Fibroblast of skin of left biceps (primary cell): ENCODE measurements at places on chromosomes 1 and 21.

DNA sequence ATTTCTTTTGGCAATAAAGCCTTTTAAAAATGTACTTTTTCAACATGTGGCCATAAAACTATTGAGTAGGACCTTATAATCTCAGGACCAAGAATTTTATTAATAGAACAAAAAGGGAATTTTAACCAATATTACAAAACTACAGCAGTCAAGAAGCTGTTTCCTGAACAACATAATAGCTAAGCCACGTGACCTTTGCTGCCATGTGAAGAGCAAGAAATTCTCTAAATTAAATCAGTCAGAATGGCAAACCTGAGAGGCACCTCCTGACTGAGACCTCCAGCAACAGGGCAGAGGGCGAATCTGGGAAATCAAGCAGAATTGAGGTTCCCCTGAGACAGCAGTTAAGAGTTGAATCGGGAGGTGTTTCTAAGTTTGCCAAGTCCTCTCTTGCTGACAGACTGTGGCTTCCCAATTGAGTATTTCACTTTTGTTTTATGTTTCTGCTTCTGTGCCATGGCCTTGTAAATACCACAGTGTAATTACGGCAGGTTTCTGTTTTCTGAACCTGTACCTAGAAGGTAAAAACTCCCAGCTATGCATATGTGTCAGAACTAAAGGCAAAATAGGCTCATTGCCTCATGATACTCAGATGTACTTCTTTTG is 358.4 kb downstream of the NTNG1 start:
- DNase-seq: no peak

- no peak for DNase-seq
Observed at GRCh38 chr1:25467193-25467592, 36.5 kb downstream of the MACO1 start.

- DNase-seq: no peak
Observed at GRCh38 chr21:21247424-21247823, 249.2 kb downstream of the NCAM2 start.

- no peak for DNase-seq
Observed at GRCh38 chr1:181219938-181220337, 131.4 kb downstream of the IER5 start.

DNA sequence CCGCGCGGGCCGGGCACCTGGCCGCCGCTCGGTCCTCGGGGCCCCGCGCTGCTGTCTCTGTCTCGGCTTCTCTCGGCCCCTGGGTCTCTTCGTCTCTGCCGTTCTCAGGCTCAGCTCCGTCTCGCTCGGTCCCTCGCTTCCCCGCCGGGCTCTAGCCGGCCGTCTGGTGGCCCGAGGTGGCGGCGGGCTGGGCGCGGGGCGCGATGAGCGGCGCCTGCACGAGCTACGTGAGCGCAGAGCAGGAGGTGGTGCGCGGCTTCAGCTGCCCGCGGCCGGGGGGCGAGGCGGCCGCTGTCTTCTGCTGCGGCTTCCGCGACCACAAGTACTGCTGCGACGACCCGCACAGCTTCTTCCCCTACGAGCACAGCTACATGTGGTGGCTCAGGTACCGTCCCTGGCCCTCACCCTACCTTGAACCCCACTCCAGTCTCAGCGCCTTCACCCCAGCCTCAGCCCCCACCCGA is 355 bp downstream of the SHISAL2A start:
- DNase-seq: no peak

DNA sequence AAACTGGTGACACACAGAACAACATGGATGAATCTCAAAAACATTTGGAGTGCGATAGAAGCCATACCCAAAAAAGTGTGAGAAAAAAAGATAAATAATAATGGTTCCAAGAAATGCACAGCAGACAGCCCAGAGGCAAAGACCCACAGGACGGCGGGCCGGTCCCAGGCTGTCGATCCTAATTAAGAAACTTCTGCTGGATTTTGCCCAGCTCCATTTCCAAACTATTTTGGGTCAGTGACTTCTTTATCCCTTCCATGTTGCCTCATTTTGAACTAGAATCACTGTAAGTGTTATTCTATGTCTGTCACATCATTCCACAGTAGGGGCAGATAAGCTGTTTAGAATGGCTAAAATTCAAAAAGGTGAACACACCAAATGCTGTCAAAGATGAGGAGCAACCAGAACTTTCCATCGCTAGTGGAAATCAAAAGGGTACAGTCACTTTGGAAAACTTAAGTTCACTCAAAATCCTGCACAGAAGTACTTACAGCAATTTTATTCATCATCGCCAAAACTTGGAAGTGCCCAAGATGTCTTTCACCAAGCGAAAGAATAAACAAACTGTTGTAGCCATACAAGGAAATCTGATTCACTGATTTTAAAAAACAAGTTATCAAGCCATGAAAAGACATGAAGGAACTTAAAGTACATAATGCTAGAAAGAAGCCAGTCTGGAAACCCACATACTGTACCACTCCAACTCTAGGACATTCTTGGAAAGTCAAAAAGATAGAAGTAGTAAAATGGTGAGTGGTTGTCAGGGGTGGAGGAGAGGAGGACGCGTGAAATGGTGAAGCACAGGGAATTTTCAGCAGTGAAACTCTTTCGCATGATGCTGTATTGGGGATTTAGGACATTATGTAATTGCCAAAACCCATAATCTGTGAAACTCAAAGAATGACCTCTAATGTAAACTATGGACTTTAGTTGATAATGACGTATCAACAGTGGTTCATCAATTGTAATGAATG is 7.5 kb downstream of the NBPF1 start:
- DNase-seq: no peak

DNA sequence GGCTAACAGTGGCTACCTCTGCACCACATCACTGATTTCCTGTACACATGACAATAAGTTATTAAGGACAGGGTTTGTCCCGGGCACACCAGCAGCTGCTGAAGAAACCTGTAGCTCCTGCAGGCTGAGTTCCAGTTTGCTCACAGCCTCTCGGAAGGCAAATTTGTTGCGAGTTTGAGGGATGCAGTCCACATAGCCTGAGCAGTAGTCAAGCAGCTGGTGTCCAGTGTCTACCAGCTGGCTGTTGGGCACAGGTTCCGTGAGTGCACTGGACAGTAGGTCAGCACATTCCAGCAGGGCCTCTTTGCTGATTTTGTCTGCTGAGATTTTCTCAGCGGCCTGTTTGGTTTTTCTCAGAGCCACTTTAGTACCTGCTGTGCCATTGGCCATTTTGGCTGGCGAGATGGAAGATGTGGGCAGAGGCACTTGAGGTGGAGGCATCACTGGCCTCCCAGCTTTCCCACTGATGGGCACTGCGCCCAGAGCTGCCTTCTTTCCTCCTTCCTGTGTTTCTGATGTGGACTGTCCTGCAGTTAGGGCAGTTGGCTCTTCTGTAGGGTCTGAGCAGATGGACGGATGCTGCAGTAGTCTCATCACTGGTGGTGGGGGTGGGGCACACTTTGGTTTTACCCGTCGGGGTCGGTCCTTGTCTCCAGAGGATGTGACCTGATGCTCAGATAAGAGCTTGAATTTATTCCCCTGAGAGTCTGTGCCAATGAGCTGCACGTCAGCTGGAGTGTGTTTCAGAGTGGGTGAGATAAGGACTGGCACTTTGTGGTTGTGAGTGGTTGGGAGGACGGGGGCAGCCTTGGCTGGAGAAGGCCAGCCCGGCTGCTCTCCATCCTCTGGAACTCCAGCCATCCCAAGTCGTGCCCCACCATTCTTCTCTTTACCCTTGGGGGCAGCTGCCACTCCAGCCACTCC is 26.1 kb downstream of the TOR3A start:
- DNase-seq: no peak

- DNase-seq: no peak
Observed at GRCh38 chr1:232737917-232738316, 67.3 kb upstream of the MAP10 start.

- no peak for DNase-seq
Observed at GRCh38 chr1:92317836-92318493, 19.1 kb downstream of the RPAP2 start.

GRCh38 chr1:153538315-153538821 is 2.4 kb downstream of the S100A5 start:
- DNase-seq: no peak

DNA sequence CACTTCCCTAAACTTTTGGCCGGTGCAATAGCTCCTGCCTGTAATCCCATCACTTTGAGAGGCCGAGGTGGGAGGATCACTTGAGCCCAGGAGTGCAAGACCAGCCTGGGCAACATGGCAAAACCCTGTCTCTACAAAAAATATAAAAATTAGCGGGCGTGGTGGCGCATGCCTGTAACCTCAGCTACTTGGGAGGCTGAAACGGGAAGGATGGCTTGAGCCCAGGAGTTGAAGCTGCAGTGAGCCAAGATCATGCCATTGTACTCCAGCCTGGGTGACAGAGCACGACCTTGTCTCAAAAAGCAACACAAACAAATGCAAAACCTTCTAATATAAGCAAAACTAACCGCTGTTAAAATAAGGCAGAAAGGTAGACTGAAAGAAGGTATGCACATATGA is 25.9 kb downstream of the TMEM51 start:
- no peak for DNase-seq

DNA sequence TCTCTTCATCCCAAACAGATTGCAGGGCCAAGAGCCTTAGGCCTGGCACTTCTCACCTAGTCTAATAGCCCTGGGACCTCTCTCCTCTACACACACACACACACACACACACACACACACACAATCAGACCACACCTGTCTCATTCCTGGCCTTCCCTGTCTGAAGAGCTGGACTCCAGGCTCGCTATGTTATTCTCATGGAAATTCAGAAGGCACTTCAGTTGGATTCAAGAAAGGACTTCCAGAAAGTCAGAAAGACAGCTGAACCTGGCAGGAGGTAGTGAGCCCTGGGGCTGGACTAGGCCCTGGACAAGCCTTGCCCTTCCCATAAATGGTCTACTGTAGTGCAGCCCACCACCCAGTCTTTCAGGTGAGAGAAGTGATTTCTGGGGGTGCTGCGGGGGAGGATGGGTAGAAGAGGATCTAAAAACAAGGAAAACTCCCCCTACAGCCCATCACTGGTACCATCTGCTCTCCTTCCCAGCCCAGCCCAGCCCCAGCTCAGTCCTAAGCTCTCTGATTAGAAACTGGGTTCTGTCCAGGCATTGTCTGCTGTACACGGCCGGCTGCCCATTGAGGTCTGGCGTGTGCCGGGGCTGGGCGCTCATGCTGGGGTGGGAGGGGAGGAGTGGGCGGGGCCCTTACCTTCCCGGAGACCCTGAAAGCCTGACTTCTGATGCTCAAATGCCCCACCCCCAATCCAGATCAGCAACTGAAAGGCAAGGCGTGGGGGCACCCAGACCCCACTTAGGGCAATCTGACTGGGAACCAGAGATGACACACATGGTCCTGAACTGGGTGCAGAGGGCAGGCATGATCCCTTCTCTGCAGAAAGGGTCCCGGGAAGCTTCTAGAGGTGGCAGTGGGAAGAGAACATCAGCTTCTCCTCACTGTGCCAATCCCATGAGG is 2.5 kb downstream of the KIF21B start:
- no peak for DNase-seq

- no peak for DNase-seq
Observed at GRCh38 chr1:152191711-152192110, 32.3 kb downstream of the HRNR start.

GRCh38 chr1:102640312-102640711 is 468.0 kb downstream of the COL11A1 start:
- no peak for DNase-seq

GRCh38 chr21:34583926-34584563 is 30.9 kb downstream of the RCAN1 start:
- DNase-seq: no peak

DNA sequence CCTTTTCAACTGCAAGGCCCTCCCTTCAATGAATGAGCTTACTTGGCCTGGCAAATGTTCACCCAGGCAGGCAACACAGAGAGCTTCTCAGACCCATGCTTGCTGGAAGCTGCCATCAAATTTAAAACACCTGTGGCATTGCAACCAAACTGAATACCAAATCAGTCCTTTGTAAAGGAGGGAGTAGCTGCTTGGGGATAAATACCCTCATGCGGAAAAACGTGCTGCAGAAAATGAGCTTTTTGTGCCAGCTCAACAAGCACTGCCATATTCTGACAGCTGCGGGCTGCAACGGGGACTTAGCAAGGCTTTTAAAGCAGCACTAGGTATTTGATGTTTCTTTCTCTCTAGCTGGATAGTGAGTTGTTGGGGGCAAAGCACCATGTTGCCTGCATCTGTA is 119.7 kb downstream of the PLPPR4 start:
- DNase-seq: no peak

DNA sequence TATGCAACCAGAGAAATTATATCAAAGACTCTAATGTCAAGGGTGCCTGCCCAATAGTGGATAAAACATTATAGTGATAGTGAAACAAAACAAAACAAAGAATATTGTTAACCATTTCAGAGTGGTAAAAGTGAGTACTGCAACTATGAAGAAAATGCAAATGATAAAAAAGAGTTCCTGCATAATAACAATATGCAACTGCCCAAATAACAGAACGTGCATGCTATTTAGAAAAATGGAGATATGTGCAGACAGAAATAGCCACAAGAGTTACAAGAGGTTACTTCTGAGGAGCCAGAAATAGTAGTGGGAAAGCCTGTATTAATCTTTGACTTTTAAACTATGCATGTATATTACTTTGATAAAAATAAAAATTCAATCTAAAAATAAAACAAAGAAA is 302.5 kb downstream of the NEGR1 start:
- no peak for DNase-seq

- no peak for DNase-seq
Observed at GRCh38 chr1:87785386-87785785, 456.7 kb downstream of the LMO4 start.

DNA sequence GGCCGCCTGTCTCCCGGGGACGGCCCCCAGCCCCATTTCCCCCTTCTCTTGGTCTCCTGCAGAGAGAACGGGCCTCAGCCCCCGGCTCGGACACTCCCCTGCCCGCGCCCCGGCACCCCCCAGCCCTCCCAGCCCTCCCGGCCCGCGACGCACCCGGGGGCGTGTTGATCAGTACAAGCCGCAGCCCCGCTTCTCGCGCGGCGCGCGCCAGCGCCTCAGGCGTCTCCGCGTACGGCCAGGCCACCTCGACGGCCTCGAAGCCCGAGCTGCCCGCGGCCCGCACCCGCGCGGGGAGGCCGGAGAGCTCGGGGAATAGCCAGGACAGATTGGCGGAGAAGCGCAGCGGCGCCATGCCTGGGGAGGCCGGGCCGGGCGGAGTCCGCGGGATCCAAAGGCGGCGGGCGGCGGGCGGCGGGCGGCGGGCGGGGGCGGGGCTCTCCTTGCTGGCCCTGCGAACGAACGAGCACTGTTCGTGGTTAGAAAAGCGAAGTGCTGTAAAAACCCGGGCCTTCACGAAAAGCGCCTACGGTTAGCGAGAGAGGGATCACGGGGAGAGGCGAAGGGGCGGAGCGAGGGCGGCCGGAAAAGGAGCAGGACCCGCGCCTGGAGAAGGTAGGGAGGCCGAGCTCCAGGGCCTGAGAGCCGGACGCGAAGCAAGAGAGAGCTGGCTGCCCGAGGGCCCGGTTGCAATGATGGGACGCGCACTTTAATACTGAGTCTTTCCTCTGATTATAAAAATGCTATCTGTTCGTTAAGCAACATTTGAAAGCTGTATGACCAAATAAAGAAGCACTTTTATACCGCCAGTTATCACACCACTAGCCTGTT is at the start of gene HYI:
Gene HYI (minus strand): TSS at position 490 of the 828 bp plus-strand sequence. CDS start 138 bp downstream, at position 352.
- DNase-seq: peak; percentile 68

DNA sequence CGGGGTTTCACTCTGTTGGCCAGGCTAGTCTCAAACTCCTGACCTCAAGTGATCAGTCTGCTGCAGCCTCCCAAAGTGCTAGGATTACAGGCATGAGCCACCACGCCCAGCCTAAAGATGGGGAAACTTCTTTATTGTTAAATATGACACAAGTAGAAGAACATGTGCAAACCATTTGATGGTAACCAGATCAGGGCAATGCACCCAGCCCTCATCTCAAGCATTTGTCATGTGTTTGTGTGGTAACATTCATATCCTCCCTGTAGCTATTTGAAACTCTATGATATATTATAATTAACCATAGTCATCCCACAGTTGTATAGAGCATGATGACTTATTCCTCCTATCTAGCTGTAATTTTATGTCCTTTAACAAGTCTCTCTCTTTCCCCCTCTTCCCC is 119.5 kb upstream of the TMPRSS2 start:
- DNase-seq: peak; percentile 80
